ENCODE measurements at places on chromosomes 12 and 14. TPM values are rescaled to one million over a fixed set of nuclear protein-coding genes. Genes with fewer than 3 reads are reported as not detected.

OTUB2 gene
- polyA plus RNA-seq, result 1.5 TPM

MYO1H gene
- 0.24 TPM for polyA plus RNA-seq

OASL gene
- 1.1 TPM for polyA plus RNA-seq

CACNA1C gene
- 1.6 TPM for polyA plus RNA-seq

CCDC38 gene
- not detected for polyA plus RNA-seq

LRTM2 gene
- polyA plus RNA-seq, result 7.7 TPM

TAS2R7 gene
- not detected for polyA plus RNA-seq

GPR68 gene
- 3.0 TPM for polyA plus RNA-seq

CLEC2A gene
- polyA plus RNA-seq, result not detected

SIX1 gene
- polyA plus RNA-seq, result 68.4 TPM
